ENCODE measurements at places on chromosomes 4 and X.

GRCh38 chr4:17310269-17310652 lies 201.6 kb downstream of the QDPR start:
- no peaks in the 10 kb centered on the region for H3K27me3 ChIP-seq
- H3K4me1 ChIP-seq = no peaks in the 10 kb centered on the region
- no peak overlapping the region for H3K4me3 ChIP-seq
- no peaks in the 10 kb centered on the region for H3K36me3 ChIP-seq

- no peak overlapping the region for H3K27ac ChIP-seq
- no peaks in the 10 kb centered on the region for H3K36me3 ChIP-seq
- H3K4me3 ChIP-seq = no peak overlapping the region
- H3K27me3 ChIP-seq = no peaks in the 10 kb centered on the region
- H3K4me1 ChIP-seq = peaks cover 28% of the 10 kb centered on the region
Observed at GRCh38 chr4:98656443-98656842, 2.0 kb downstream of the TSPAN5 start.

DNA sequence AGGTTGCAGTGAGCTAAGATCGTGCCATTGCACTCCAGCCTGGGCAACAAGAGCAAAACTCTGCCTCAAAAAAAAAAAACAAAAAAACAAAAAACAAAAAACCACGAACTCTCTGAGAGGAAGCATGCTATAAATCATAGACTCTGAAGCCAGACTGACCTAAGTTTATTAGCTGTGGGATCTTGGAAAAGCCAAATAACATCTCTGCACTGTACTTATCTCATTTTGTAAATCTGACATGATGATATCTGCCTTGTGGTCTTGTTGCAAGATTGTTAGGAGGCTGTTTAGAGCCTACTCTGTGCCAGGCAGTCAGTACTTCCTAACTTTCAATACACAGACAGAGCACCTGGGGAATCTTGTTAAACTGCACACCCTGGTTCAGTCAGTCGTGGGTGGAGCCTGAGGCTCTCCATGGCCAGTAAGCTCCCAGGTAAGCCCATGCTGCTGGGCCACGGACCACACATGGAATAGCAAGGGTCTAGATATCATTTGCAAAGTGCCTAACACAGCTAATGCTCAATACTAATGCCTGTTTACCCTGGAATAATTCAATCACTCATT lies 107.6 kb upstream of the SMIM10 start:
- no peaks in the 10 kb centered on the region for H3K4me1 ChIP-seq
- H3K36me3 ChIP-seq = no peaks in the 10 kb centered on the region
- no peaks in the 10 kb centered on the region for H3K27me3 ChIP-seq
- H3K27ac ChIP-seq = no peak overlapping the region
- DNase-seq = no peak

DNA sequence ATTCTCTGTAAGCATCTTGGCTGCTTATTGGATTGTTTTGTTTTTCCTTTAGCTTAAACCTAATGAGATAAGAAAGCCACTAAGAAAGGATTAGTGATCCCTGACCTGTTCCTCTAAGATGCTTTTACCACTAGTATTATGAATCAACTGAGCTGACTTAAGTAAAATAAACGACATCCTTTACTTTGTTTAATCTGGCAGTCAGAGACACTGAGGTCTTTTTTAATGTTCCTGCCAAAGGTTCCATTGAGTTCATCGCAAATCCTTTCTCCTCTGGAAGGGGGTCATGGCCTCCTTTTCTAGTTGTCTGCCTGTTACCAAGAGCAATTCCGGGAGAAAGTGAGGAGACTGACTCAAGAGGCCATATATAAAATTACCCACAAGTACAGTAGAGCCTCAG lies 1038.3 kb upstream of the SLIT2 start:
- no peaks in the 10 kb centered on the region for H3K36me3 ChIP-seq
- DNase-seq = no peak
- H3K27me3 ChIP-seq = no peaks in the 10 kb centered on the region
- no peak overlapping the region for H3K4me3 ChIP-seq

- no peaks in the 10 kb centered on the region for H3K36me3 ChIP-seq
- no peaks in the 10 kb centered on the region for H3K27me3 ChIP-seq
- H3K27ac ChIP-seq = no peak overlapping the region
- no peaks in the 10 kb centered on the region for H3K4me1 ChIP-seq
- H3K4me3 ChIP-seq = no peak overlapping the region
Observed at GRCh38 chrX:140799216-140799615, 89.7 kb downstream of the LINC00632 start.

- H3K4me3 ChIP-seq = no peak overlapping the region
- H3K27ac ChIP-seq = no peak overlapping the region
- no peaks in the 10 kb centered on the region for H3K4me1 ChIP-seq
- peaks cover 38% of the 10 kb centered on the region for H3K36me3 ChIP-seq
Observed at GRCh38 chr4:39892988-39893692, 84.6 kb downstream of the PDS5A start.

DNA sequence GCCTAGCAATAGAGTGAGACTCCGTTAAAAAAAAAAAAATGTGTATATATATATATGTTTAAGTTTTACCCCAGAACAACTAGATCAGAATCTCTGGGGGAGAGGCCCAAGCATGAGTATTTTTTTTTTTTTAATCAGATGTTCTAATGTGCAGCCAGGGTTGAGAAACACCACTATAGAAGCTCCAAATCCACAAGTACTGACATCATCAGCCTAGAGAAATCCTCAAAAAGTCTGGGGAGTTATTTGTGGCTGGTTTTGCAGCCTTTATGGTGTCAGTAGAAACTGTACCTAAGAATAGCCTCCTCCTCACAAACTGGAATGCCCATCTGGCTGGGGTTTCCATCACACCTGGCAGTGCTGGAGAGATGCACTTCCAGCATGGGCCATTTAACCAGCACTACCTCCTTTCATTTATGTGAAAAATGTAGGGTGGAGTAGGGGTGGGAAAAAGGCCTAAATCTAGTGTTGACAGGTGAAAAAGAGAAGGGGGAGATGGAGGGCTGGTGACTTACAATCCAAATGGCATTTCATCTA lies 93.5 kb downstream of the CBLL2 start:
- no peak overlapping the region for H3K27ac ChIP-seq
- no peak overlapping the region for H3K4me3 ChIP-seq
- no peaks in the 10 kb centered on the region for H3K27me3 ChIP-seq
- no peaks in the 10 kb centered on the region for H3K4me1 ChIP-seq
- DNase-seq = no peak
